ENCODE measurements at places on chromosomes 13 and 19.

- DNase-seq, result no peak
Measured at GRCh38 chr13:98823442-98823841, 71.0 kb upstream of the SLC15A1 start.

- DNase-seq, result no peak
Measured at GRCh38 chr19:45125360-45125759, 32.4 kb downstream of the PPP1R37 start.

GRCh38 chr19:3981736-3982681 is 3.3 kb downstream of the EEF2 start:
- no peak for DNase-seq

- DNase-seq, result no peak
Measured at GRCh38 chr19:22634450-22634827, 315 bp downstream of the ZNF492 start.

DNA sequence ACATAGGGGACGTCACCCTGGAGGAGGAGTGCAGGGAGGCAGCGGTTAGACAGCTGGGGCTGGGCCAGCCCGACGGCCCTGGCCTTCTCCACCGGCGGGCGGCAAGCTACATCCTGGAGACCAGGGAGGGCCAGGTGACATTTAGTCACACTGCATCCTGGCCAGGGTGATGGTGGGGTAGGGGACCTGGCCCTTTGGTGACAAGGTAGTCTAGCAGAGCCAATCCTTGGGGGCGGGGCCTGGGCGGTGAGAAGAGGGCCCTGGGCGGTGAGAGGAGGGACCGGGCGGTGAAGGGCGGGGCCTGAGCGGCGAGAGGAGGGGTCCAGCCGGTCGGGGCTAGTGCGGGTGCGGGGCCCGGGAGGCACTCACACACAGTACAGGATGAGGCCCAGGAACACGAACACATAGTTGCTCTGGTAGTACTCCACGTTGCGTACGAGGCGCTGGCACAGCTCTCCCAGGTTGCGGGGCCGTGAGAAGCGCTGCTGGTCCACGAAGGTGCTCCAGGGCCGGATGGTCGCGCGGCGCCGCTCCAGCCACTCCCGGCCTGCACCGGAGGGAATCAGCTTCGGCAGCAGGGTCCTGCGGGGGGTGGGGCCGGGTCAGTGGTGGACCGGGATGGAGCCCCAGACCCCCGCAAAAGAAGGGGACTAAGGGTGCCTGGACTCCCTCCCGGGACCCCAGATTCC is 610 bp downstream of the RABAC1 start:
- DNase-seq, result no peak

DNA sequence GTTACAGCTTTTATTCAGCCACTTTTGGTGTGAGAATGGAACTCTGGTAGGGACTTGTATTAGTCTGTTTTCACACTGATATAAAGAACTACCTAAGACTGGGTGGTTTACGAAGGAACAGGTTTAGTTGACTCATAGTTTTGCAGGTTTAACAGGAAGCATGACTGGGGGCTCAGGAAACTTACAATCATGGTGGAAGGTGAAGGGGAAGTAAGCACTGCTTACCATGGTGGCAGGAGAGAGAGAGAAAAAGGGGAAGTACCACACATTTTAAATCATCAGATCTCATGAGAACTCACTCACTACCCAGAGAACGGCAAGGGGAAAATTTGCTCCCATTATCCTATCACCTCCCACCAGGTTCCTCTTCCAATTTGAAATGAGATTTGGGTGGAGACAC is 942.2 kb downstream of the PCDH17 start:
- no peak for DNase-seq

DNA sequence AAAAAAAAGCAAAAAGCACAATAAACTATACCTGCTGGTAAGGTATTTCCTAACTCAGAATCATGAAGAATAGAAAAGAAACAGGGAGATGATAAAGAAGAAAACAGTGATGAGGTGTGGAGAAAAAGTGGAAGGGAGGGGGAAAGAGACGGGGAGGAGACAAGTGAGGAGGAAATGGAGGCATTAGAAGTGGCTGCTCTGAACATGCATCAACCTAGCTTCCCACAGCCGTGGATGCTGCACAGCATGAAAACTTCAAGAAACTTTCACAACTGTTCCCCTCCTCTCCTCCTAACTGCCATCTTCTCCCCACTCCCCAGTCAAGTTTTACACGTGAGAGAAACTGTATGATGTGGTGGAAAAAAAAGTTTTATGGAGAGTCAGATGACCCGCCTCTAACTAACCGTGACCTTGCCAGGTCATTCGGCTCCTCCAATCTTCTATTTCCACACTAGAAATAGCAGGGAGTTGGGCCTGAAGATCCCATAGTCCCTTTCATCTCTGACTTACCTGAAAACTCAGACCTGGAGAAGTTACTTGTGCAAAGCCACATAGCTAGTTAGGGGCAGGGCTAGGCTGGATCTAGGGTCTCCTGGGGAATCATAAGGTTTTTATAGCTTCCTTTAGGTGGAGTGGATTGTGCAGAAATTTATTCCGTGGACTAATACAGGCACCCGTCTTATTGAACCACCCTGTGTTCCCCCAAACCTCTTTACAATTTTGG is 461.9 kb downstream of the KLF5 start:
- no peak for DNase-seq

DNA sequence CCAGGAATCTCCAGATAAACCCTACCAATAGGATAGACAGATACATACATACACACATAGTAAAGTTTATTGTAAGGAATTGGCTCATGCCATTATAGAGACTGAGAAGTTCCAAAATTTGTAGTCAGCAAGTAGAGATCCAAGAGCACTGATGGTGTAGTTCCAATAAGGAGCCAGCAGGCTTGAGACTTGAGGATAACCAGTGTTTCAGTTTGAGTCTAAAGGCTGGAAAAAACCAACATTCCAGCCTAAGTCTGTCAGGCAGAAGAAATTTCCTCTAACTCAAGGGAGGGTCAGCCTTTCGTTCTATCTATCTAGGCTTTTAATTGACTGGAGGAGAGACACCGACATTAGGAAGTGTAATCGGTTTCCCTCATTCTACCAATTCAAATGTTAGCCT is 110.2 kb upstream of the TSHZ3 start:
- no peak for DNase-seq

DNA sequence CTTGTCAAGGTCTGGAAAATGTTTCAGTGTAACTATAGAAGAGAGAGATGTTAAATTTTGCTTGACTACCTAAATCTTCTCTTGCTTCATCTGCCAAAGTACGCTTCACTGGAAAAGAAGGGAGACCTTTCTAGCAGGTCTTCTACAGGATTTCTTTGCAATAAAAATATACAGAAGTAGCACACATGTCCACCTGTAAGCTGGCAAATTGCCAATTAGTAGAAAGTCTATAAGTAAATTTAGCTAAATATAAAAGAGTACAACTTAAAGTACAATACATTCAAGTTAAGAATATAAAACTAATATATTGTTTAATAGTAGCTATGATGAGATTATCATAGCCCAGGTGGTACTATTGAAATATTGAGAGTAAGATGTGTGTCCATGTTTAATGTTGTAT is 128.5 kb upstream of the EDNRB start:
- no peak for DNase-seq

GRCh38 chr13:113307491-113307890 is 10.5 kb downstream of the LAMP1 start:
- no peak for DNase-seq

- no peak for DNase-seq
Measured at GRCh38 chr13:47413112-47413511, 516.3 kb upstream of the HTR2A start.

DNA sequence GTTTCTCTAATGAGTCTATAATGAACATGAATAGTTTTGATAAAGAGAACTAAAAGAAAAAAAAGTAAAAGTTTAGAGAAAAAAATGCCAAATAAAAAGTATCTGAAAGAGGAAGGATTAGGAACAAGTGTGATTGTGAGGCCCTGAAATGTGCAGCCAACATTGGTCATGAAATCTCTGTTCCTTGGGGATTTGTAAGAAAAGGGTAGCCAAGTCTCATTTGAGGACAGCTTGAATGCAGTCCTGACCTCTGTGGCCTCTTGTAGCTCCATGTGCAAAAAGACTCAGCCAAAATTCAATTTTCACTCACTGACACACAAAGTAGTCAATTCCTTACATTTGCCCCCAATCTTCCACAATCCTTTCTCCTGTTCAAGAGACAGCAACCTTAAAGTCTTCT is 167.9 kb downstream of the KLF12 start:
- DNase-seq, result no peak

GRCh38 chr13:106367361-106367971 is 168.0 kb downstream of the EFNB2 start:
- DNase-seq, result no peak

GRCh38 chr19:44024900-44025216 is 321 bp upstream of the ZNF222 start:
- no peak for DNase-seq

DNA sequence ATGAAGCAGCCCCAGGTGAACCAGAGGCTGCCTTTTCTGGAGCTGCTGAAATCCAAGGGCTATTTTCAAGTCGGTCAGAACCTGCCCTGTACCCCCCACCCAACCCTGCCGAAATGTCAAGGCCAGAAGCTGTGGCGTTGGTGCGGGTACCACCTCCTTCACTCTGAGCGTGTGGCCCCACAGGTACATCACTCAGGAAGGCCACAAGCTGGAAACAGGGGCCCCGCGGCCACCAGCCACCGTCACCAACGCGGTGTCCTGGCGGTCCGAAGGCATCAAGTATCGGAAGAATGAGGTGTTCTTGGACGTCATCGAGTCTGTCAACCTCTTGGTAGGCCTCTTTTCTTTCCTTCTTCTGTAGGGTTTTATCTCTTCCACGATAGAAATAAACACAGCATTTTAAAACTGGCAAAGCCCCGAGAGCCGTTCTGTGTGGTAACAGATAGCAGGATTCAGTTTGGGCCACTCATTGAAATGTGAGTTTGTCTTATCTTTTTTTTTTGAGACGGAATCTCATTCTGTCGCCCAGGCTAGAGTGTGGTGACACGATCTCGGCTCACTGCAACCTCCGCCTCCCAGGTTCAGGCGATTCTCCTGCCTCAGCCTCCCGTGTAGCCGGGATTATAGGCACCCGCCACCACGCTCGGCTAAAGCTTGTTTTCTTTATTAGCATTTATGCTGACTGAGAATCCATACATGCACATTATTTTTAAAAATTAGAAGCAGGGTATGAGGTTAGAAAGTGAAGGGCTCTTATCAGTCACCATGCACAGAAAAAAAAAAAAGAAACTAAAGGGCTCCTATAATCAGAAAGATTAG is 11.3 kb downstream of the AP1M1 start:
- DNase-seq, result no peak

DNA sequence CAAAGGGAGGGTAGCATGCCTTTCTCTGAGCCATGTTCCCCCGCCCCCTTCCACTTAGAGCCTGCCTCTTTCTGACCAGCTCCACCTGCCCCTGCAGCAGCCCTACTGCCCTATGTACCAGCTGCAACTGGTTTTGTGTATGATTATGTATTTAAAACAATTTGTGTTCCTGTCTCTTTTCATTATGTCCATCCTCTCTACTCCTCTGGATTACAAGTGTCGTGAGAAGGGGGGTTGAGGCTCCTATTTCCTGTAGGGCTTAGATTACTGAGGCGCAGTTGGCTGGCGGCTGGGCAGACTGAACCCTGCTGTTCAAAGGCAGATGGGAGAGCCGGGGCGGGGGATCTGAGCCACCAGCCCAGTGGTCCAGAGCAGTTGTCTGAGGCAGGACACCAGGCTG is 213.3 kb downstream of the KCNRG start:
- DNase-seq, result no peak

GRCh38 chr13:69641773-69642172 is 465.9 kb upstream of the ATXN8OS start:
- no peak for DNase-seq

DNA sequence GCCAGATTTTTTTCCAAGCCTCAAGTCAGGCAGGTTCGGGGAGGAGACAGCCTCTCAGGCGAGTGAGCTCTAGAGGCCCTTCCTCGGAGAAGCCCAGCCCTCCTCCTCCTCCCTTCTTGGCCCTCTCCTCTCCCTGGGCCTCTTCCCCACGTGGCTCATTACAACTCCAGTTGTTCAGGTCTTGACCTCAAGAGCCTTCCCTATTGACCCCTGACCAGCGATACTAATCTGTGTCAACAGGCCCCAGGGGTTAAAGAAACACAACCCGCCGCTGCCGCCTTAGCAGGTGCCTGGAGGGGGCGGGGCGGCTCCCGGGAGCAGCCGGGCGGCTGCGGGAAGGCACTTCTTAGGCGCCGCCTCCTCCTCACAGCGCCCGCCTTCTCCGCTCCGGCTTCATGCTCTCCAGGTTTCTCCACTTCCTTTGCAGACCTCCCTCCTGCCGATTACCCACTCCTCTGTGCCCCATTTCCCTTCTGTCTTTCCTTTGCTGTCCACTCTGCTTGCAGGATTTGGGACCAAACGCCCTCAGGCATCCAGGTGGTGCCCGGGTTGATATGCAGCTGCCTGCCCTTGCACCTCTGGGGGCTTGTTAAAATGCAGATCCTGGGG is 51.0 kb downstream of the LYL1 start:
- no peak for DNase-seq

- DNase-seq, result no peak
Measured at GRCh38 chr19:7417671-7418324, 69.1 kb downstream of the ARHGEF18 start.

DNA sequence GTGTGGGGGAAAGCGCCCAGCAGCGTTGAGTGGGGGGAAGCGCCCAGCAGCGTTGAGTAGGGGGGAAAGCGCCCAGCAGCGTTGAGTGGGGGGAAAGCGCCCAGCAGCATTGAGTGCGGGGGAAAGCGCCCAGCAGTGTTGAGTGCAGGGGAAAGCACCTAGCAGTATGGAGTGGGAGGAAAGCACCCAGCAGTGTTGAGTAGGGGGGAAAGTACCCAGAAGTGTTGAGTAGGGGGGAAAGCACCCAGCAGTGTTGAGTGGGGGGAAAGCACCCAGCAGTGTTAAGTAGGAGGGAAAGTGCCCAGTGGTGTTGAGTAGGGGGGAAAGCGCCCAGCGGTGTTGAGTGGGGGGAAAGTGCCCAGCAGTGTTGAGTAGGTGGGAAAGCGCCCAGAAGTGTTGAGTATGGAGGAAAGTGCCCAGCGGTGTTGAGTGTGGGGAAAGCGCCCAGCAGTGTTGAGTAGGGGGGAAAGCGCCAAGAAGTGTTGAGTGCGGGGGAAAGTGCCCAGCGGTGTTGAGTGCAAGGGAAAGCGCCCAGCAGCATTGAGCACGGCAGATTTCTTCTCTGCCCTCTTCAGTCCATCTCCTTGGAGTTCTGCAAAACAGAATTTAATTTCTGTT is 138.4 kb downstream of the ATP11A start:
- DNase-seq, result peak; percentile 10

DNA sequence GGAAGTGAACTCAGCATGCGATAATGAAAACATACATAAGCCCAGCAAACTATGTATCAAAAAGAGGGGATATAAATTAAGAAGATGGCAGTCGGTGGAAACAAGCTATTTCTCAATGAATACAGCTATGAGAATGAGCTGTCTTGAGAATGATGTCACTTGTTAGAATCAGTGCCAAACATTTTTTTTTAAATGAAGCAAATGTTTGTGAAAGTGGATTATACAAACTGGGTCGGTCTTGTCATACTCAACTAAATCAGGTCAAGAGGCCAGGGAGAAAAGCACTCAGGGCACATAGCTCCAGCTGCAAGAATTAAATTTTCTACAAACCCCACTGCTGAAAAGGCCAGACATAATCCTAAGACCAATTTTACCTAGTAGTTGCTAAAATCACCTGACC is 1048.4 kb downstream of the SLITRK1 start:
- DNase-seq, result no peak
